ENCODE measurements at places on chromosomes 16 and 17.

GRCh38 chr16:52068447-52069074, 478.4 kb downstream of the TOX3 start:
- DNase-seq, result no peak

DNA sequence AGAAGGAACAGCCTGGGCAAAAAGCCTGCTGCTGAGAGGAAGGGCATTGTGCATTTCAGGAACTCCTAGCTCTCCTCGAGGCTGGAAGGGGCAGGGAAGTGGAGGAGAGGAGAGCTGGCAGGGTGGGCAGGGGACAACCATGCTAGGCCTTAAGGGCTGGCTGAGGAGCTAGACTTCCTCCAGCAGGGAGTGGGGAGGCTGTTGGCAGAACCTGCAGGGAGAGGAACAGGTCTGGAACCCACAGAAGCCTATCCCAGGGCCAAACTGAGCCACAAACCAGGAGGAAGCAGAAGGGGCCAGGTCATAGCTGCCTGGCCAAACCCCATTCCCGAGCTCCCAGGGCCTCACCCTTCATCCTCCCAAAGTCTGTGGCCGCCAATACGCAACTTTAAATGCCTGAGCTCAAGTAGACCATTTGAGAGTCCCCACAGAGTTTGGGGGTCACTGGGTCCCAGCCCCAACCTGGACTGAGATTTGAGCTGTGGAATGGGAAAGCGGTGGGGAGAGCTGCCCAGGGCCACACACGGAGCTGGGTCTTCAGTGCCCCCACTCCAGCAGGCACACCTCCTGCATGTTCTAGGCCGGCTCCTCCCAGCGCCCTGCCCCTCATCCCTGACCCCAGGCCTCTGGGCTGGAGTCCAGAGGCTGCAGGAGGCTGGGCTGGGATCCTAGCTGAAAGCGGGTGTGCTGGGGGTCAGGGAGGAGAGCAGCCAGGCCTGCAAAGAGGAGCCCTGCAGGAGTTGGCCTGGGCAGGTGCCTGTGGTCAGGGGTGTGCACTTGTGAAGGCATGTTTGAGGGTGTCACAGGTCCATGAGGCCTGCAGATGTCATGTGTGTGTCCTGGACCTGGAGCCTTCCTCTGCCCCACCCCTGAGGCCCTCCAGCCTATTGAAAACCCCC, 4.5 kb downstream of the CDH5 start:
- no peak for DNase-seq

DNA sequence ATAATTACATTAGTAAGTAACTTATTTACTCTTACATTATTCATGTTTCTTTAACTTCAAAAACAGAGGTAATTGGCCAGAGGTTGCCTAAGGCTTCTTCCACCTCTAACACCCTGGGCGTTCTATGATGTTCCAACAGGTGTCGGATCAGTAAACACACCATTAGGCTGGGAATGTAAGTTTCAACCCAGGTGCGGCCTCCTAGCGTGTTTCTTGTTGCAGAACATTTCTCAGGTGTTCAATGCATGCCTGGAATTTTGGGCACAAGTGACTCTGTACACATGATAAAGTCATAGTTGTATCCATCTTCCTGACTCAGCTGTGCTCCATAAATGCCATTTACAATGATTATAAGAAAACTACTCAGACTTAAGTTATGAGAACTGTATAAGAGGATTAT, 1.0 kb downstream of the KRTAP2-2 start:
- DNase-seq, result no peak

GRCh38 chr16:12317856-12318537, 341.5 kb downstream of the SNX29 start:
- DNase-seq, result no peak

DNA sequence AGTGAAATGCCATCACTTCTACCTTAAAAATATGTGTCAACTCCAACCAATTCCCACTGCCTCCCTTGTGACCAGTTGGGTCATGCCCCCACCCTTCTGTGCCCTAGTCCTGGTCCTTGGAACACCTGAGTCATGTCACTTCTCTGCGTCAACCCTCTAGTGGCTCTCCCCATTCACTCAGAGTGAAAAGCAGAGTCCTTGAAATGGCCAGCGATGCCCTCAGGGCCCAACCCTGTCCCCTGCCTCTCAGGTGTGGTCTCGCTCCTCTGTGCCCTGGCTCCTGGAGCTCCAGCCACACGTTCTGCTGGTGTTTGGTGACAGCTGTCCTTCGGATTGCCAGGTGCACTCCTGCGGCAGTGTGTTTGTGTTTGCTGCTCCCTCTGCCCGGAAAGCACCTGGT, 89.2 kb downstream of the SPECC1 start:
- DNase-seq, result no peak

DNA sequence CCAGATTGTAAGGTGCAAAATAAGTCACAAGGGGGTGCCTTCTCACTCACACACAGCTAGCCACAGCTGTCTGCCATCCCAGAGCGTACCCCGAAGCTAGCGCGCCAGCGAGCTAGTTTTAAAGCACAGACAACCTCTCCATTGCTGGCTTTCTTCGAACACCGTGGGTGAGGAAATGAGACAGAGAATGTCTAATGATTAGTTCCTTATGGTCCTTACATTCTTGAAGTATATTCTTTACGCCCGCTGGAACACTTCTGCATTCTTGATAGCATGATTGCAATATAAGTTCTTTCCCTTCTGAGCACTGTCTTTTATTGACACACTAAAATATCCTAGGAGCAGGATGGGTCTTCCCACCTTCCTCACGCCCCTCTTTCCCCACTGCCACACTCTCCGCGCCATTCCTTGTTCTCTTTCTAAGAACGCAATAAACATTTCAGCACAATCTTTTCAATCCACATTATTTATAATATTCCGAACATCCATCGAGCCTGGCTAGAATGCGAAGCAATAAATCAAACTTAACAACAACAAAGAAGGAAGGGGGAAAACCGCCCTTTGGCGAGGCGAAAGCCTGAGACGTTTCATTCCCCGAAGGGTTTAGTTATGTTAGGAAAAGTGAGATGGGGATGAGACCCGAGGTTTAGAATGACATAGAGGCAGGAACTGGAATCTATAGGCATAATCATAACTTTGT, 251.3 kb downstream of the NTN1 start:
- DNase-seq, result no peak

- no peak for DNase-seq
Observed at GRCh38 chr17:41697122-41697962, 8.7 kb downstream of the EIF1 start.

GRCh38 chr17:46122486-46122871, 70.8 kb downstream of the KANSL1 start:
- no peak for DNase-seq

DNA sequence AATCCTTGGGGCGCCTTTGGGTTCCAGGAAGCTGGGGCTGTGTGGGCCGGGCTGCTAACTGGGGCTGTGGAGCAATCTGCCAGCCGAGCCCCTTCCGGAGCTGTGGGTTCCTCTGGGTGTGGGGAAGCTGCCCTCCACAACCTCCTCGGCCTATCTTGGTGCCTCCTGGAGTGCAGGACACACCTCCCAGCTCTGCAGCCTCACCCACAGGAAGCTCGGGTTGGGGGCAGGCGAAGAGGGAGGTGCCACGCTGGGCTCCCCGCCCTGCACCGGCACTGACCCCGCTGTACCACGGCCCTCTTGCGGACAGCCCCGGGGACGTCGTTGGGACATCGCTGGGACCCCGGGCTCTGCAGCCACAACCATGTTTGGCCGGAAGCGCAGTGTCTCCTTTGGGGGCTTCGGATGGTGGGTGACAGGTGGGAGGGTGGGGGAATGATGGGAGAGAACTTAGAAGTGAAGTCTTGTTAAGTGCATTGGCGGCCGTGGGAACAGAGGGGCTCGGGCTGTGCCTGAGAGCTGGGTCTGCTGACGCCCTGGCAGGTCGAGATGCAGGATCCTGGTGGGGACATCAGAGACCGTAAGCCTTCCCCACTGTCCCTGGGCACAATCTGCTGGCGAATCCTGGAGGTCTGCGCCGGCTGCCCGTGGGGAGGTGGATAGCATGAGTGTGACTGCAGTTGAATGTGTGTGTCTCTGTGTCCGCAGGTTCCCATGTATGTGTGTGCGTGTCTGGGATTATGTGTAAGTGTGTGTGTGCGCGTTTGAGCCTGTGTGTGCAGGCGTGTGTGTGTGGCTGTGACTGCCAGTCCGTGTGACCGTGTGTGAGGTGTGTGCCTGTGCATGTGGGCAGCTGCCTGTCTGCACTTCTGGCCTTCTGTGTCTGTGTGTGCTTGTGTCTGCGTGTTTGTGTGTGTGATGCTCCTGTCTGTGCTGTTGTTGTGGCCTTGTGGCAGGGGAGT, at the start of gene RAP1GAP2:
TSS of gene RAP1GAP2 (plus strand) at position 275 of the 962 bp plus-strand sequence. CDS start at position 365, 90 bp downstream.
- no peak for DNase-seq

DNA sequence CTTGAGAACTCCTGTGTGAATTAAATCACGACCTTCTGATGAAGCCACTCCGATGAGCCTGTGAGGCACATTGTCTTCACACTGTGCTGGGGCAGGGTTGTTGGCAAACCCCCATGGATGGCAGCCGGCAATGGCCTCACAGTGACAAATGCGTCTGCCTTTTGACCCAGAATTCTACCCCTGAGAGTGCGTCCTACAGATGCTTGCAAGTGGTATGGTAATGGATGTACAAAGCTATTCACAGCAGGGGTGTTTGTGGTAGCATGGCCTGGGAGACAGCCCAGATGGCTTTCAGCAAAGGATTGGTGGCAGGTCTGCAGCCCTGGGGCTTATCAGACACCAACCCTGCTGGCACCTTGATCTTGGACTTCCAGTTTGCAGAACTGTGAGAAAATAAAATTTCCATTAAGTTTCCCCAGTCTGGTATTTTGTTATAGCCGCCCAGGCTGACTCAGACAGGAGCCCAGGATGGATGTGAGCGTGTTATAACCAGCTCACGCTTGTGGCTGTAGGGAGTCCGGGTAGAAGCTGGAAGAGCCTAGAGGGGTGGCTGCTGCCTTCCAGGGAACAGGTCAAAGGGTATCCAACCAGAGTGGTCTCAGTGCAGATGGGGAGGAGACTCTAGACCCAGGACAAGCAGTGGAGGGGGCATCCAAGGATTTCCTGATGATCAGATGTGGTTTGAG, 10.1 kb downstream of the AFMID start:
- no peak for DNase-seq

DNA sequence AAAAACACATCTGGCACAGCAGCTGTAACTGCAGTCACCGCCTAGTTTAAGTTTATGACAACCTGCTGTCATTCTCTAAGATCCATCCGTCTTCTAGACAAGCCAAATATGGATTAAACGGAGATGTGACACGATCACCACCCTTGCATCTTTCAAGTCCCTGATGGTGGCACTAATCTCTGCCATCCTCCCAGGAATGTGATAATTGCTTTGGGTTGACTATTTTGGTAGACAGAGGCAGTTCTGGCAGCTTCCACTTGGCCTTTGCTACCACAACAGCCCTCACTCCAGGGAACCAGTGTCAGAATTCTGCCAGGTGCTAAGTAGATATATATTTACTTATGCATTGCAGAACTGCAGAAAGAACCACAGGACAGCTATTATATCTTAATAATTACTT, 81.3 kb downstream of the ADCY9 start:
- DNase-seq, result no peak

DNA sequence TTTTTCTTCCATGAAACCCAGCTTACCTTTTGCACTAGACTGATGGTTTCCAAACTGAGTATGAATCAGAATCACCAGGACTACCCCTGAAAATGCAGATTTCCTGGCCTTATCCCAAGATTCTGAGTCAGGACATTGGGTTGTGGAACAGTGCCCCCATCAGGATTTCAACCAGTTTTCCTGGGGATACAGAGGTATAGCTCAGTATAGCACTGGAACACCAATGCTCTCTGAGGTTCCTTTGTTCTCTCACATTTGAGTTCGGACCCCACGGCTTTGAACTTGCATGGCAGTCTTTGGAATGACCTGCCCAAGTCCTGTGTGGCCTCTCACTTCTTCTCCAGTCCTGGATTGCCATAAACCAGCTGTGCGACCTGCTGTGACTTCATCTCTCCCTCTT, 12.8 kb upstream of the CCL8 start:
- peak; percentile 74 for DNase-seq

DNA sequence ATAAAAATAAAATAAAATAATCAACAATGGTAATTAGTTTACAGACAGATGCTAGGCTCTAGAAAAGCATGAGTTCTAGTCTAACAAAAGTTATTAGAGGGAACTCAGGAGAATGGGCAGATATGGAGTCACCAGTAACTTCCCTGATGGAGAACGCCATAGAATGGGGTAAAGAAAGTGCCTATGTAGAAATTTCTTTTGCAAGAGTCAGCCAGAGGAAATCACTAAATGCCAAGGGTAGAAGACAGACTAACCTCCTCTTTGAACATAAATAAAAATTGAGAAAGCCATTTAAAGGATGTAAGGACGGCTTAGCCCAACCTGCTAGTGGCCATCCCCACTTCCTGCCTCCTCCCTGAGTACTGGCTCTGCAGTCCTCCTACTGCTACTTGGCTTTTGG, 141.6 kb downstream of the VPS53 start:
- DNase-seq, result no peak

DNA sequence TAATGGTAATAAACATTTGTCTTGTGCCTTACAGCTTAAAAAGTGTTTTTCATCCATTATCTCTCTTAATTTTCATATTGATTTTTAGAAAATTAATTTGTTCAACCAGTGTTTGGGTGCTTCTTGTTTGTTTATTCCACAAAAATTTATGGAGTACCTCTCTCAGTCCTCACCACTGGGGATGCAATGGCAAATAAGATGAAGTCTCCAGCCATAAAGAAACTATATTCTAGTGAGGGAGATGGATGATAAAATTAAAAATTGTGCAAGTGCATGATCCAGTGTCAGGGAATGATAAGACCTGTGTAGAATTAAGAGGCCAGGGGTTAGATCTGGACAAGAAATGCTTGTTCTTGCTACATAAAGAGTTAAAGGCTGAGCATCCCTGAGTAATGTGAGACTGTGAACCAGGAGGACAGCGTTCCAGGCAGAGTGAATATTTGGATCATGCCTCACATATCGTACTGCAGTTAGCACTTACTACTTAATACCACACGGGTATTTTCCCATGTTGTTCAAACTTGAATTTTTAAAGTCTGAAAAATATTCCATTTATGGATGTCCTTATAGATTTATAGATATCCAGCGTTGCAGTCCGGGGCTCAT, 535.7 kb upstream of the HSBP1 start:
- DNase-seq, result no peak

DNA sequence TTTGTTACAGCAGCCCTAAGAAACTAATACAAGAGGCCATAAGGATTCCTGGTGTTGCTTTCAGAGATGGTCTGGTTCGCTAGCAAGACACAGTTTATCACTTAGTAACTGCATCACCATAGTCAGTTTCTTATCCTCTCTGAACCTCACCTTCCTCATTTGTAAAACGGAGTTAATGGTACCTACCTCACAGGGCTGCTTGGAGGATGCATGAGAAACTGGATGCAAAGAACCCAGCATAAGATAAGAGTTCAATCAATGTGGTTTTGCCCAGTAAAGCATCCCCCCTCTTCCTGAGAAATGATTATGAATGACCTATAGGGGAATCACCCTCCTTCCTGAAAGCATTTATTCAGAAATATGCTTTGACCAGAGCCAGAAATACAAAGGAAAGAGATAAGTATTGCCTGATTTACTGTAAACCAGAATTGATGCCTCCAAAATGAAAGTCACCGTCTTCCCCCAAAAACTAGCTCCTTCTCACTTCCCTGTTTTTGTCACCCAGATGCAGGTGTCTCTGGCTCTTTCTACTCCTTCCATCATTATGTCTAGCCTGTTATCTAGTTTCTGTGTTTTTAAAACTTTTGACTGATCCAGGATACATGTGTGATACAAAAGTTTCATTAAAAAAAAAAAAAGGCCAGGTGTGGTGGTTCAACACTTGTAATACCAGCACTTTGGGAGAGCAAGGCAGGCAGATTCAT, 2.8 kb upstream of the TEFM start:
- no peak for DNase-seq

All from astrocyte of the cerebellum (primary cell).